ENCODE measurements at places on chromosomes 11 and 22. TPM values are rescaled to one million over a fixed set of nuclear protein-coding genes. Genes with fewer than 3 reads are reported as not detected.

- no peak for DNase-seq
These were observed 37.8 kb downstream of the RNF141 start for GRCh38 chr11:10503221-10503620.

GRCh38 chr11:10272132-10272531 is 21.9 kb downstream of the SBF2 start:
- no peak for DNase-seq

CARD16 gene
- total RNA-seq = 37.5 TPM

NRIP3 gene
- total RNA-seq = 4.0 TPM

GRCh38 chr11:35178873-35179272 is 39.9 kb downstream of the CD44 start:
- DNase-seq = no peak

DNA sequence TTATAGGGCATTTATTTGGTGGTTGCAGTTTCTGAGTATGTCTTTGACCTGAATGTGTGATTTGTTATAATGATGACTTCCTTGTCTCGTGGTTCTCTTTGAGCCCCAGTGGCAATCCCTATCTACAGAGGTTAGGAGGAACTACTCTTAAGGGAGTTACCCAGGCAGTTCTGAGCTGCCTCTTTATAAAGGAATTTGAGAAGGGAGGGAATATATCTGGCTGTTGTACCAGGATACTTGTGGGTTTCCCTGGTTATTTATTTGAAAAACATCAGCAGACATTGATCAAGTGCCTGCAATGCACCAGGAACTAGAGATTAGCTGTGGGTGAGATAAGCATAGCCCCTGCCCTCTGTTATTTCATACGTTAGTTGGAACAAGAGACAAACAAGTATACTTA is 243.5 kb upstream of the ARHGAP20 start:
- no peak for DNase-seq

DNA sequence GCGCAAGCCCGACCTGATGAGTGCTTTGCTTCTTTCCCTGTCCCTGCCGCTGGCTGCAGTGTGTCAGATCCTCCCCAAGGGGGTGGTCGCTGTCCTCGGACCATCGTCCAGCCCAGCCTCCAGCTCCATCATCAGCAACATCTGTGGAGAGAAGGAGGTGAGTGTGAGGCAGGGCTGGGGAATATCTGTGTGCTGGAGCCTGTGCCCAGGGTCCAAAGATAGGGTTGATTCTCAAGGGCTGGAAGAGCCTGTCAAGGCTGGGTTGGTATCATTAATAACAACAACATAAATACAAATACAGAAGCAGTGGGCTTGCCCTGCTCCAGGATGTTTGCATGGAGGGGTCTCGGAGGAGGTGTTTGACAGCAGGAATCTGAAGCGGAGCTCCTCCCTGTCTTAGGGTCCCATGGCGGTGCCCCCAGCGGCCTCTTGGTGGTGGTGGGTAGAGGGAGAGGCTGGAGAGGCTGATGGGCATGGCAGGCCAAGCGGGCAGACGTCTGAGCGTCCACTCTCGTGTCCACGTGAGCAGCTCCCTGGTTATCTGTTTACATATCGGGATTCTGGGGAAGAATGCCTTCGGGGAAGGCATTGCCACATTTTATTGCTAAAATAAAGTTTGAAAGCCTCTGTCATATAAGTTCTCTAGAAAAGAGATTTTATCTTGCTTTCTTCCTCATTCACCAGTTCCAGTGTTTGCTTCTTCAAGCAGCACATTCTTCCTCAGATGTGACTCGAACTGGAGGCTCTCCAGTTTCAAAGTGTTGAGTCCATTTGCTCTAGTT is 208.4 kb upstream of the TBCEL start:
- DNase-seq = no peak

DNA sequence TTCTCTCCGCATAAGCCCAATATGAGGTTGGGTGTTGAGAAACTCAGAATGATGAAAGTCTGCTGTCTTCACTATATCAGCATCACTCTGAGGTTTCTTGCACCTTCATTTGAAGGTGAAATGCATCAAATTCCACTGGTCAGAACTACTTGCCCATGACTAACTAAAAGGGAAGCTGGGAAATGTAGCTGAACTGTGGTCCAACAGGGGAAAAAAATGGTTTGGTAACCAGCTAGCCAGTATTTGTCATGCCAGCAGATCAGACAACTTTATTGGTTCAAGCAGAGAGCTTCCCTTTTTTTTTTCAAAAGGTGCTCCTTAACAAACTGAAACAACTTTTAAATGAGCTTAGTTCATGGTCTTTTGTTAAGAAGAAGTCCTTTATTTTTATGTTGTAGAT is 14.2 kb upstream of the PIK3C2A start:
- DNase-seq = no peak

GRCh38 chr22:35517207-35517606 is 23.4 kb upstream of the RASD2 start:
- DNase-seq = no peak

- no peak for DNase-seq
These were observed 751 bp downstream of the ARFGAP3 start for GRCh38 chr22:42856179-42856864.

DNA sequence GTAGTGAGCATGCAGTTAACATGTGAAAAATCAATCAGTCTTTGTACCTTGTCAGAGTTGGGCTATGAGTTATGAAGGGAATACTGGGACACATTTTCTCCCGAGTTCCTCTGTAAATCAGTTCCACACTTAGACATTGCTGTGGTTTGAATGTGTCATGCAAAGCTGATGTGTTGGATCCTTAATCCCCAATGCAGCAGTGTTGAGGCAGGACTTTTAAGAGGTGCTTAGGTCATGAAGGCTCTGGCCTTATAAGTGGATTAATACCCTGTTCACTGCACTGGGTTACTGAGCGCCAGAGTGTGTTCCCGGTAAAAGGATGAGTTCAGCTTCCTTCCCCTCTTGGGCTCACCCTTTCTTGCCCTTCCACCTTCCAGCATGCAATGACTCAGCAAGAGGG is 742.1 kb upstream of the TENM4 start:
- DNase-seq = no peak

DNA sequence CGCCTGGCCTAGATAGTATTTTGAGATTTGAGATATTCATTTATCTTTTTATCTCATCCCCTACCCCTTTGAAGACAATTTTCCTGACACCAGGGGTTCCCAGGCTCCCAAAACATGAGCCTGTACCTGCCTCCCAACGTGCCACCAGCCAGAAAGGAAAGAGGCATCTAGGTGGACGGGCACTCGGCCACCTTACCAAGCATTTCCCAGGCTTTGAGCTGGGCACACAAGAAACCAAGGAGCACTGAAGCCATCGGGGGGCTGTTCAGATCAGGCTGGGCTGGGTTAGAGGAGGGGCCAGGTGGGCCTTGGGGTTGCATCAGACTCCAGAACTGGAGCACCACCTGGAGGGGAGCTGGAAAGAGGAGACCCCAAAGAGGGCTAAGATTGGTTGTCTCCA is 28.5 kb upstream of the BAIAP2L2 start:
- no peak for DNase-seq

DNA sequence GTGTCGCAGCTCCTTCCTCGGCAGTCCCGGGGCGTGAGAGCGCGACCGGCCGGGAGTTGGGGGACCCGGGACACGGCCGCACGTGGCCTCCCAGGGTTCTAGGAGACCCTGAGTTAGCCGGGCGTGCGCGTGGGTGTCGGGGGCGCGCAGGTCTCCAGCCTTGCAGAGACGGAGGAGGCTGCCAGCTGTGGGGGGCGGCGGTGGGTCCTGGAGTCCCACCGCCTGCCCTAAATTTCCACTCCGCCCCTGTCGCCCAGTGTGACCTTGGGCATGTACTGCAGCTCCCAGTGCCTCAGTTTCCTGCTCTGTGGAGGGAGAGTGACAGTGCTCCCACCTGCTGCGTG is 18.8 kb downstream of the RRP7A start:
- DNase-seq = no peak

CTSW gene
- total RNA-seq = 0.07 TPM

- no peak for DNase-seq
These were observed 25.0 kb upstream of the IGLL1 start for GRCh38 chr22:23604939-23605712.

GRCh38 chr11:117511931-117512539 is 184.4 kb downstream of the CEP164 start:
- no peak for DNase-seq

- DNase-seq = no peak
These were observed 58.1 kb downstream of the P4HA3 start for GRCh38 chr11:74253361-74253760.

GRCh38 chr11:130527636-130528297 is 79.3 kb downstream of the ADAMTS15 start:
- peak; percentile 13 for DNase-seq

GRAP2 gene
- not detected for total RNA-seq

GAL3ST3 gene
- total RNA-seq = 0.14 TPM

SMTNL1 gene
- not detected for total RNA-seq

DNA sequence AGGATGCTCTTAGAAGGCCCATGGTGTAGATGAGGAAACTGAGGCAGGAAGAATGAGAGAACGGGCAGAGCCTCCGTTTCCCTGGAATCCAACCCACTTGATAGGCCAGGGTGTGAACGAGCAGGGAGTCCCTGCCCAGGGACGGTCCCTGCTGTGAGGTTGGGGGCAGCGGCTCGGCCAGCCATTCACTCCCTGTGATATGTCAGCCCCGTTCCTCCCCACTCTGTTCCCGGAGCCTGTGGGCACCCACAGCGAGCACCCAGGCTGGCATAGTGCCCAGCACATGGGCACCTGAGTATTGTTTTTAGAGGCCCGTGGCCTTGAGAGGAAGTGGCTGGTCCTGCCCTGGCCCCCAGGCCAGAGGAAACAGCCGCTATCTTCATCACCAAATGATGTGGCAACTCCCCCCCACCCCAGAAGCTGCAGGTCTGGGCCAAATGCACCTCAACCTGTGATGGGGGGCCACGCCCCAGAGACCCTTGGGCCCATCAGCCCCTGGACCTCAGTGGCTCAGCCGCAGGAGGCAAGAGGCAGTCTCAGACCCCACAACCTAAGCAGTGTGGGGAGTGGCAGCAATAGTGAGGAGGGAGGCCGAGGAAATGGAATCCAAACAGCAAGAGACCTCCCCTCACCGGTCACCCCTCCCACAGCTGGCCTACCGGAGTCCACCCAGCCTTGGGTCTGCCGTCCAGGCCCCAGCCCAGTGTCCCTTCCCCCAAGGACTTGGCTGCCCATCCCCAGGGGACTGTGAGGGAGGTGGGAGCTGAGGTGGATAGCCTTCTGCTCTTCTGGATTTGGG is 2.1 kb downstream of the ALDH3B1 start:
- no peak for DNase-seq

GRCh38 chr11:115460512-115460911 is 43.7 kb downstream of the CADM1 start:
- DNase-seq = no peak

AGBL2 gene
- total RNA-seq = 0.18 TPM

GRCh38 chr11:29093416-29094120 is 923.3 kb downstream of the KCNA4 start:
- DNase-seq = no peak

TEX12 gene
- total RNA-seq = not detected

- DNase-seq = no peak
These were observed 679.1 kb downstream of the DLG2 start for GRCh38 chr11:84947970-84948580.

DNA sequence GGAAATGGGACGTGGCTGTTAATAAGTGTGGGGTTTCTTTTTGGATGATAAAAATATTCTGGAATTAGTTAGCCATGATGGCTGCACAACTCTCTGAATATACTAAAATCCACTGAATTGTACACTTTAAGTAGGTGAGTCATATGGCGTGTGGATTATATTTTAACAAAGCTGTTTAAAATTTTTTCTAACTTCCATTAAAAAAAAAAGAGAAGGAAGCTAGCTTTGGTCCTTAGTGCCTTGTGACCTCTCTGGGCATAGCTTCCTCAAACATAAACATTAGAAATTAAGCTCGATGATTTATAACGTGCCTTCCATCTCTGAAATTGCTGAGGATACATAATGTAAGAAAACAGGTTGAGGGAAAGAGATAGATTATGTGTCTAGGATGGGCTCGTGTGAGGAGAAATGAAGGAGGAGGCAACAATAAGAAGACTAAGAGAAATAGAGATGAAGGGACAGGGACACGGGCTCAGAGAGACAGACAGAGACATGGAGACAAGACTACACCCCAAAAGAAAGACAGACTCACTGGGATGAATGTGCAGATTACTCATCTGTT is 20.0 kb downstream of the IRAG1 start:
- DNase-seq = no peak

DNA sequence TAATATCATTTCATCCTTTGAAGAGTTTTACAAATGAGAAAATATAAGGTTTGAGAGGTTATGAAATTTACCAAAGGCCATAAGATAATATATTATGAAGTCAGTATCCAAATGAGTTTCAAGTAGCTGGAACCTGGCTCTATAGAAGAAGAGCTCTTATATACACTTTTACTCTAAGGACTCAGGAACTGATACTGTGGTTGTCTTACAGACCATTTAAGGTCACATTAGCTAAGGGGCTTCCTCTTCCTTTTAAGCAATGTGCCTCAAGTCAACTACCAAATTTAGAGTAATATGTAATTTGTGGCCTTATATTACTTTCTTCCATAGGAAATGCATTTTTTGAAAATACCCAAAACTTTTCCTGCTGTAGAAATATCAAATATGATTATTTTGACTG is 369.3 kb downstream of the DLG2 start:
- DNase-seq = no peak

DNA sequence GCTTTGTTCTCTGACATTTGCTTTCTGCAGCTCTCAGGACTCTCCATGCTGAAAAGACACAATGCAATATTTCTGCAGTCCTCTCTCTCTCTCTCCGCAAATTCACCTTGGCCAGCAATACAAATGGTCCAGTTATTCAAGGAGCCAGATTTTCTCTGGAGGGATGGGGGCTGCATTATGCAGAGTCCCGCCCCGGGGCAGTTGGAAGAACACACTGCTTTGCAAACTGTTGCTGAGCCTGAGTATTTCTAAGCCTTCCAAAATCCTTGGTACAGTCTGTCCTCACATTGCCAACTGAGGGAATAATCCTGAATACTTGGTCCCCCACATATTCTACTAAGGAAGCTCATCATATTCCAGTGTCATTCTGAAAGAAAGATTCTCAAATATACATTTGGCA is 94.3 kb upstream of the ZC3H12C start:
- DNase-seq = no peak

CHADL gene
- 0.74 TPM for total RNA-seq

DNA sequence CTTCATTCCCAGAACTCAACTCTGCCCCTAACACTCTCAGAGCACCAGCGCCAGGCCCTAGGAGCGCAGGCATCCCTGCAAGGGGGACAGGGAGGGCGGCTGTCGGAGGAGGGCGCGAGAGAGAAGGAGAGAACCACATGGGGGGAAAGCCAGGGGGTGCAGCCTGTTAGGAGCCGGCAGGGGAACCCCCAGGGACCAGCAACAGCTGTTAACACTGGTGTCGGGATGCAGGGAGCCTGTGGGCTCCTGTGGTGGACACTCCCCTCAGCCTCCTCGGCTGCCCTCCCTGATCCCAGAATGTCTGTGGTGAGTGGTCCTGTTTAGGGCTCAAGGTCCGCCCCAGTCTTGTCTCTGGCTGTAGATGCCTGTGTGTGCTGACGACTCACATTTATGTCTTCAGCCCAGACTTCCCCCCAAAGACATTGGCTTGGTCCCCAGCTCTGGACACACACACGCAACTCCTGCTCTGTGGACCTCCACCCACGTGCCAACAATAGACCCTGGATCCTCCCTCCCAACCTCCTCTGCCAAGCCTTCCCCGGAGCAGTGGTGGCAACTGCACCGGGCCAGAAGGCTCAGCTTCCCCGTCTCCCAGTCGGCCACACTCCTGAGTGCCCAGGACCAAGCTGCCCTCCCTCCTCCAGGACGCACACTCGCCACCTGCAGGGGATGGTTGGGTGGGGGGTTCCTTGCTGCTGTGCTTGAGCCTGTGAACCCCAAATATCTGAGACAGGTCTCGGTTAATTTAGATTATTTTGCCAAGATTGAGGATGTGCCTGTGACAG is 817 bp upstream of the IFITM5 start:
- DNase-seq = no peak

- no peak for DNase-seq
These were observed 692.8 kb upstream of the CCDC90B start for GRCh38 chr11:83978942-83979341.
